ENCODE measurements at places on chromosomes 7 and 10.

- no peak for DNase-seq
Measured at GRCh38 chr10:94085766-94086437, 92.2 kb downstream of the PLCE1 start.

DNA sequence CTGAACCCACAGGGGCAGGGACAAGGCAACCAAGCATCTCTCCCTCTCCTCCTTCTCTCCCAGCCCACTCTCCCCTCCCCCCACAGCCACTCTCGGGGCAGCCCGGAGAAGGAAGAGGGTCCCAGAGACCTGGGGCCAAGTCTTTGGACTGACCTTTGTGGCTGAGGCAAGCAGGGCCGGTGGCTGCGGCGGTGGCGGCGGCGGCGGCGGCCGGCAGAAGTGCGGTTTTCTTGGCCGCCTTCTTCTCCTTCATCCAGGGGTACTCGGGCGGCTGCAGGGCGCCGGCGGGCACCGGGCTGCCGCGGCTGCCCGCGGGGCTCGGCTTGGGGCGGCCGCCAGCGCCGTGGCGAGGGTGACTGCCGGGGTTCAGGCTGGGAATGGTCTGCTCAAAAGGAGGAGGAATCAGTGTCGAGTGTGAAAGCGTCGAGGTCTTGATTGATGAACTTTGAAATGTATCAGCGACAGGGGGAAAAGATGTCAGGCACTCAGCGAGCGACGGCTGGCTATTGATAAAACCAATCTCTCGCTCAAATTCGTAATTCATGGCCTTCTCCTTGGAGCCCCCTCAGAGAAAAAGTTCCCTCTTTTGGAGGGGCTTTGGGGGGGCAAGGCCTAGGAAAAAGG is 414 bp downstream of the HOXA2 start:
- no peak for DNase-seq

GRCh38 chr7:131595699-131596098 is 39.3 kb upstream of the PODXL start:
- DNase-seq: no peak

GRCh38 chr10:23408330-23408976 is 30.4 kb upstream of the OTUD1 start:
- no peak for DNase-seq

GRCh38 chr10:49327036-49327813 is 28.3 kb downstream of the C10orf71 start:
- DNase-seq: no peak

GRCh38 chr10:127398140-127398970 is 150.8 kb upstream of the NPS start:
- DNase-seq: peak; percentile 15

DNA sequence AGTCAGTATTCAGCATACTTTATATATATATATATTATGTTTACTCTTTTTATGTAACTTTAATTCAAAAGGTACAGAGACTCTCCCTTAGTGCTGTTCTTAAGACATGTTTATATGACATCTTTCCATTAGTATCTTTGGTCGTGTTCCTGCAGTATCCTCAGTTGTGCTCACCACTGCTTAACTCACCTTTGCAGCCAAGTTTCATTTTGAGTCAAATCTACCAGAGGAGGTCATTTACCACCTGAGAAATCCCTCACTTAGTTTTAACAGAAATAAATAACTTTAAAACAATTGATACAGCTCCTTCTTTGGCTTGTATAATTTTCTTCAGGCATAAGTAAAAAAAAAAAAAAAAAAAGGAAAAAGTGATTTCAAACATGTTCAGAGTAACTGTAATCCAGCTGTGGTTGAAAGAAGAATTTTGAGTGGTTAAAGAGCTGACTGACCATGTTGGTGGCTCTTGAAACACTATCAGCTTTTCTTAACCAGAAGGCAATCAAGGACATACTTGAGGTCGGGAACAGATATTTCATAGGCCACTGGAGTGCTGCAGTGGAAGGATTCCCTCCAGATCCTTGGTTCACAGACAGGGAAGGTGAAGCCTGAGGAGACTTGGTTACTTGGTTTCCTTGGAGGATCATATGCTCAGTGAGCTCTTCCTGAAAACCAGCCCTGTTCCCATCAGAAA is 116.8 kb downstream of the AUTS2 start:
- DNase-seq: no peak

DNA sequence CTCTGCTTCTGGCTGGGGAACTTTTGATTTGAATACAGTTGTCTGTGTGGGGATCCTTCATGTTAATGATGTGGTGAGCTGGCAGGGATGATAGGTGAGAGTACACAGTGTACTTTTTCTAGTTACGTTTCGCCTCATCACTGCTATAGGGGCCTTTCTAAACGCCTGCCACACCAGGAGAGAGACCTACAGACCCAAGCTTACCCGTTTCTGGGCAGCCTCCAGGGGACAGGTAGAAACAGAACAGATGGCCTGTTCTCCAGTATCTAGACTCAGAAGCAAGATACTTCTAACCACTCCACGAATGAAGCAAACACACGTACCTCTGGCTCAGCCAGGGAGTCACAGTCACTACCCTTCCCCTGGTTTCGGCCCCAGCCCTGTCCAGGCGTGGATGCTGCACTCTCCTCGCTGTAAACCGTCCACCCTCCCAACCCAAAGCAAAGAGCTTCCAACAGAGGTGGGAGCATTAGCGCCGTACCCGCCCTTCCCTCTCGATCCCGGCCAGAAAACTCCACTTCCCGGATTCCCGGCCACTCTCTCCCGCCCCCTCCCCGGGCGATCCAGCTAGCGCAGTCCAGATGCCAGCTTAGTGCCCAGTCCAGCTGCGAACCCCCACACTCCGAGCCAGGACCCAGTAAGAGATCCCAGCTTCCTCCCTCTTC is 1.2 kb downstream of the CCDC6 start:
- peak; percentile 47 for DNase-seq

DNA sequence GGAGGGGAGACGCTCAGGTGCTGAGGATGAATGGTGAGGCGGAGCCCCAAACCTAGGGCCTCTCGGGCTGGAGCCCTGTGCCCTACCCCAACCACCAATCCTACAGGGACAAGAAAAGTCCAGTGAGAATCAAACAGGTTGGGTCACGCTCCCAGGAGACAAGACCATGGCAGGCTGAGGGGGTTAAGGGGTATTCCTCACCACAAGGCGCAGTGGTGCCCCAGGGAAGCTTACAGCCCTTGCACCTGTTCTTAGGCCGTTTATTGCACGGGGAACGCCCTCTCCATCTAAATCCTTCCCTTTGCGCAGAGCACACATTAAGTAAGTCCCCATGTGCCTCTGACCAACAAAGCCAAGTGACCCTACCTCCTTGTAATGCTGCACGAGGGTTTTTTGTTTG is 3.5 kb downstream of the FZD9 start:
- no peak for DNase-seq

- DNase-seq: no peak
Measured at GRCh38 chr7:121401896-121402295, 5.8 kb upstream of the FAM3C start.

- peak; percentile 48 for DNase-seq
Measured at GRCh38 chr7:34315032-34315431, 343.0 kb upstream of the NPSR1 start.

DNA sequence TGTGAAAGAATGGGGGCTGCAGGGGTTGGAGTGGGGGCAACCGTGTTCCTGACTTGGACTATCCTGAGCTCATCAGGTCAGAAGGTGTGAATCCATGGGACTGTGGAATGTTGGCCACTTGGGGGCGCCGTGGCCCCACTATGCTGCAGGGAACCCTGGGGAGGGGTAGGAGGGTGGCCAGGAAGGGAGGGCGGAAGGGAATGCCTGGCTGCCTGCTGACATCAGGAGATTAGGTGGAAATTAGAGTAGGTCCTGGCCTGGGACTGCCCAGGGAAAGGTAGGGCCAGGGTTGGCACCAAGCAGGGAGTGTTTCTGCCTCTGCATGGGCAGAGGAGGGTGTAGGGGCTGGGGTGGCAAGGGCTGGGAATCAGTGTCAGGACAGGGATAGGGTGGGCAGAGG is 65.8 kb upstream of the PRSS58 start:
- DNase-seq: no peak

DNA sequence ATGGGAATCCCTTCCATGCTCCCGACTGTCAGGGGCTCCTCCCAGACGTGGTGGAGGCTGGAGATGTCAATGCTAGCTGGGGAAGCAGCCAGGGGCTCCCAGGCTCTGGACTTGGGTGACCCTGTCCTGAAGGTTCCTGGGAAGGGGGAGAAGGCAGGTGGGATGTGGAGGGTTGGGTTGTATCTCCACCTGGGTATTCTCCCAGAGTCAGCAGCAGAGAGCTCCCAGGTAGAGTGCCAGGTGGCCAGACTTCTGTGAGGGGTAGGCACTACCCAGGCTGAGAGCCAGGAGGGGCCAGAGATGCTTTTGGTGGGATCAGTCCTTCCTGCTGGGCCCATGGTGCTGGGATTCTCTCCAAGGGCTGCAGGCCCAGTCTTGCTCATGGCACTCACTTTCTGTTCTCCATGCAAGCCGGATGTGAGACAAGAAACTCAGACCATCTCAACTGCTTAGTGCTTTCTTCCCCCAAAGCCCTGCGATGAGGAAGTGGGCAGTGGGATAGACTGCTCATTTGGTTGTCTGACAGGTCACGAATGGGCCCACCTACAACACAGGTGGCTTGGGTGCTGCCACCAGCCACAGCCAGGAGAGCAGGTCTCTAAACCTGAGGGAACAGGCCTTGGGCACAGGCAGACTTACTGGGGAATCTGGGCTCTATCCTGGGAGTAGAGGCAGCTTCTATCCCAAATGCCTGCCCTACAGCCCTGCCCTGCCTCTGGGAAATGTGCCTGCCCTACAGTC is 52.5 kb upstream of the CAMK2B start:
- DNase-seq: no peak

DNA sequence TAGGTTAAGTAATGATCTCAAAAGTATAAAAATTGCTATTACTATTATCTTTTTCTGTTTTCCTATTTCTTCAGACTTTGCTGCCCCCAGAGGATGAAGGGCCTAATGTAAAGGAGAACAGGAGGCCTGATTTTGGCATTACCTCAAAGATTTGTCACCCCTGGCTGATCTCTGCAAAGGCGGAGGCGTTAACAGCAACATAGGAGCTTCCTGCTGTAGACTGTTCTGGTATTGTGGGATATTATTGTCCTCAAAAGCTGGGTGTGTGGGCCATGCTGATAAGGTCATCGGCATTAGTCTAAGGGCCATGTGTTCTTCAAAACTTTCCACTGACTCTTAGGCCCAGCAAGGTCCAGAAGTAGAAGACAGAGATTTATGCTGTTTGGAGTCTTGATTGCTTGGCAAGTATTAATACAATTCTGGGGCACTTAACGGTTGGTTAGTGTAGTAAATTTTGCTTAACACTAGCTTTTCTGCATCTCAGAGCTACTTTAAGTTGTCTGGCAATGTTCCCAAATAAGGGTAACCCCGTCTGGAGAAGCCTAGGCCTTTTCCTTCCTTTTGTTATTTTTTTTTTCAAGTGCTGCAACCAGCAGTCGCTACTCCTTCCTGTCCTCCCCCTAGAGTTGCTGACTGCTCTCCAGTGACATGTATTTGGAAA is 14.0 kb upstream of the ENTPD1 start:
- peak; percentile 84 for DNase-seq

GRCh38 chr7:130956417-130957136 is 222.6 kb upstream of the KLF14 start:
- DNase-seq: no peak

DNA sequence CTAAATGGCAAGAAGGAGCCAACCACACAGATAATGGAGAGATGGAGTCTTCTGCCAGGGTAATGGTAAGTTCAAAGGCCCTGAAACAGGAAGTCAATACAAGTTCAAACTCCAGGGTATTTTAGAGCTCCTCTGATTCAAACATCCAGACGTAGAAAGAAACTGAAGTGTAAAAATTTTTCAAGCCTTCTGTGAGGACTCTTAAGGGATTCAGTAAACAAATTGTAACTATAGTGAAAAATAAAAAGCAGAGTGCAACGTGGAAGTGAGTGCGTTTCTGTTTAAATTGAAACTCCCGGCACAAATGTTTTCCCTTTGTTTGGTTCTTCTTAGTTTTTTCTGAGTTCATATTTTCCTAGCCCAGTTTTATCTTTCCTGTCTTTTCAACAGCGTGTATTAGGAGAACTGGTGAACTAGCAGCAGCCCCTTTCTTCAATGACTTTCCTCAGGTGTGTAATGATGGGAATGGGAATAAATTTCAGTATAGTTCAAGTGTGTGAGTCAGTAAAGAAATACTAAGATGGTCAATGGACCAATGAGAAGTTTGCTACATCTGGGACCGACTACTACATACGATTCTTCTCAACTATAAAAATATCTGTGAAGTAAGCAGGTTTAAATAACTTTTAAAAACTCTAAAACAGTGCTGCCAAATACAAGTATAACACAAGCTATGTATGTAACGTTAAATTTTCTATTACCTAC is 298.9 kb downstream of the CSTF2T start:
- DNase-seq: no peak

- DNase-seq: peak; percentile 68
Measured at GRCh38 chr10:88245974-88246511, 337.1 kb downstream of the RNLS start.

DNA sequence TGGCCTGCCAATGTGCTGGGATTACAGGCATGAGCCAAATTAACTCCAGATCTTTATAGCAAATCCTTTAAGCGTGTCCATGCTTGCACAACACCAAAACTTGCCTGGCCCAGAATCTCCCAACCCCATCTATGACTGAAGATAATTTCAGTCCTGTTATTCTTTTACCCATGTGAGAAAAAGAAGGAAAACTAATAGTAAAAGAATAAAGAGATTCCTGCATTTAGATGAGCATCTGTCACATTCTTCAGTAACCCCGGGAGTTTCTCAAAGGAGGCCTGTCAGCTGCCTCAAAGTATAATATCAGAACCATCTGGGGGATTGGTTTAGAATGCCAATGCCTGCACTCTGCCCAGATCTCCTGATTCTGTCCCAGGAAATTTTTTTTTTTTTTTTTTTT is 158.1 kb upstream of the KMT2E start:
- no peak for DNase-seq

DNA sequence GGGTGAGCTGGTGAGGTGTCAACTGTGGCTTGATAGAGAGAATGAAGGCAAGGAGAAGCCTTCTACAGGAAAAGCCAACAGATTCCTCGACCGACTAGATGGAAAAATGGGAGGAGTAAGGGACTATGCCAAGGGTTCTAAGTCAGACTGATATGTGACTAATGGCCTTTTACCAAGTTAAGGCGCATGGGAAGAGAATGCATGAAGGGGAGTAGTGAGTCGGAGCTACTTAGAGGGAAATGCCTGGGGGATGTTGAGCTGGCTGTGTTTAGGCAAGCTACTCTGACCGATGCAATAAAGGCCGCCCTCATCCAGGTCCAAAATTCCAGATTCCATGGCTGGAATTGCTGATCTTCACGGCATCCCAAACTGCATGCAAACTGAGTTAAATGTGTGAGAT is 48.2 kb downstream of the APBB1IP start:
- peak; percentile 55 for DNase-seq

DNA sequence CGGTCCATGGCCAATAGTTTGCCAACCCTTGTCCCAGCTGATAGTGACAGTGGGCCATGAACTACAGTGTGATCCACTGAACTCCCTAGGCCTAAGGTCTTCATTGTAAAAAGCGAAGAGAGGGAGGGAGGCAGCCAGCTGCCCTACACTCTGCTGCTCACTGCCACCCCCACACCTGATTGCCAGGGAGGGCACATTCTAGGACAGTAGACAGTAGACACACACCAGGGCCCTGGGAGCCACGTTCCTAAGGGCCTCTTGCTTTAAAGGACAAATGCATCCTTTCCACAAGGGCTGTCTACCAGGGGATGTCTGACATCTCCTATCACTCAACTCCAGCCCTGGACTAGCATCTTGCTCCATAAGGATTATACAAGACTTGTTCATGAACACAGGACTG is 122.2 kb downstream of the DLG5 start:
- DNase-seq: no peak

- no peak for DNase-seq
Measured at GRCh38 chr7:38211940-38212339, 33.9 kb downstream of the STARD3NL start.

GRCh38 chr7:117091721-117092120 is 138.4 kb downstream of the ST7 start:
- DNase-seq: no peak

- DNase-seq: peak; percentile 98
Measured at GRCh38 chr10:21526188-21526859, 842 bp upstream of the SKIDA1 start.

All from umbilical cord (tissue), 2 donors.